DMS153 (cell line): ENCODE measurements at places on chromosomes 6 and 20.
A peak's percentile ranks its signal among the peaks of the same experiment; 100 is the strongest.

DNA sequence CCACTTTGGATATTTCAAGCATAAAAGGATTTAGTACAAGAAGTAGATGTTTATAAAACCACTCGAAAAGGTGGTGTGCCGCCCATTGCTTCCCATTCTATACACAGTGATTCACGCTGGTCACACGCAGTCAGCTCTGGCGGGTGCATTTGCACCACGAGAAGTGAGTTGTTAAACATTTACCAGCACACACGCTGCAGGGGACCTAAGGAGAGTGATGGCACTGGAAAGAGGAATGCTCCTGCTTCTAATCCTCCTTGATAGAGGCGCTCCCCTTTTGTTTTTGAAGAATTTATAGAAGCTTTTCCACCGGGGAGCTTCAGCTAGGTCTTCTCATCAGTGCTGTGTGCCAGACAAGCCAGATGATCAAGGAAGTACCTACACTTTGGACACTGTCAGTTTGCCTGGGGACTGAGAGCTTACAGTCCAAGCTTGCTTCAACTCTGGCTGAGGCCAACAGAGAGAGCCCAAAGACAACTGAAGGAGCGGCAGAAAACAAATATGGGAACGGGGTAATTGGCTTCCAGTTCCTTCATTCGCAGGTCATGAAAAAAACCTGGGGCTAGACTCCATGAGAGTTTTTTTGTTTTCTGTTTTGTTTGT is 31.2 kb downstream of the MUC22 start:
- no peak for DNase-seq

DNA sequence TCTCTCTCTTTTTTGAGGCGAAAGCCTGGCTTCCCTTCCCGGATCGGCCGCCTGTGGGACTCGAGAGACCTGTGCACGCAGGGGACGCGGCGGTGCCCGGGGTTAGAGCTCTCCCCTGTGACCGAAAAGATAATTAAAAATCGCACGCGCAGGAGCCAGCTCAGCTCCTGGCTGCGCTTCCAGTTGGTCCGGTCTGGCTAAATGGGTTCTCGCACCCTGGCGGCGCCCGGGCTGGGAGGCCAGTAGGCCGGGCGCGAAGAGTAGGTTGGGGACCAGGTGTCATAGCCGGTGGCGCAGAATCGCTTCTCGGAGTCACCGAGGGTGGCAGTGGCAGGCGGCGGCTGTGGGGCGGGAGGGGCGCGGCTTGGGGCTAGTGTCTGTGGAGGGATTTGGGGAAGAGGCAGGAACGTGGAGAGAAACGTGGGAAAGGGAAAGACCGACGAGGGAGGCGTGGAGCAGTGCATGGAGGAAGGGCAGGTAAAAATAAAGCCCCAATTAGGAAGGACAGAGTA is 41.9 kb upstream of the SUPT3H start:
- peak; percentile 44 for DNase-seq

- DNase-seq, result no peak
Measured at GRCh38 chr6:150299873-150300485, 68.8 kb upstream of the IYD start.

- no peak for DNase-seq
Measured at GRCh38 chr6:160088069-160088783, 33.4 kb upstream of the SLC22A1 start.

DNA sequence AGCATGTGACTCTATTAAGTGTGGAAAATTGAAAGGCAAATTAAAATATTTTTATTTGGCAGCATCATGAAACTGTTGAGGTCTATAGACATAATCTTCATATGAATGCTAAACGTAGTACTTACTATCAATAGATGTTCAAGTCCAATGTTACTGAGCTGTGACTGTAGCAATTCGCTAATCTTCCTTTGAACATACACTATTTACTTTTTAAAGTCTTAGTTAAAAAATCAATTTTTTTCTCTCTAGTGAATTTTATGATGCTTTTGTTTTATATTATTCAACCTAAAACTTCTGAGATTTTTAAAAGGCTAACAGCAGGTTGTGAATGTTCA is 85.2 kb upstream of the ELOVL5 start:
- DNase-seq, result no peak

GRCh38 chr20:34449674-34450592 is 66.3 kb upstream of the DYNLRB1 start:
- no peak for DNase-seq

DNA sequence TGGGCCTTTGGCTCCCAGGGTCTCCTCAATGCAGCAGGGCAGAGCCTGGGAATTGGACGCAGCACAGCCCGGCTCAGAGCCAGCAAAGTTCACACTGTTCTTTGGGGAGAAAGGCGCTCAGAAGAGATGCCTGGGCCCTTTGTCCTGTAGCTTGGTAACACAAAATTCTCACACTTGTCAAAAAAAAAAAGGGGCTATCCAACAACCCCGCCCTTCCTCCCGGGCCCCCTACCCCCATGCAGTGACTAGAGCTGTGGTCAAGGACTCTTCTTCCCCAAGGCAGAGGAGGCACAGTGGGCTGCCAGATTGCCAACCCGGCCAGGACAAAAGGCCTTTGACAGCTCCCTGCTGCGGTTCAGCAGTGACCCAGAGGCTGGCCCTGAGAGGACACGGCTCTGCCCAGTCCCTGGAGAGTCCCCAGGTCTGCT is 2.0 kb downstream of the NKAIN4 start:
- no peak for DNase-seq

- DNase-seq, result peak; percentile 57
Measured at GRCh38 chr6:33589731-33590530, 9.9 kb upstream of the BAK1 start.

GRCh38 chr6:106750142-106750918 is 121.0 kb downstream of the QRSL1 start:
- peak; percentile 94 for DNase-seq

DNA sequence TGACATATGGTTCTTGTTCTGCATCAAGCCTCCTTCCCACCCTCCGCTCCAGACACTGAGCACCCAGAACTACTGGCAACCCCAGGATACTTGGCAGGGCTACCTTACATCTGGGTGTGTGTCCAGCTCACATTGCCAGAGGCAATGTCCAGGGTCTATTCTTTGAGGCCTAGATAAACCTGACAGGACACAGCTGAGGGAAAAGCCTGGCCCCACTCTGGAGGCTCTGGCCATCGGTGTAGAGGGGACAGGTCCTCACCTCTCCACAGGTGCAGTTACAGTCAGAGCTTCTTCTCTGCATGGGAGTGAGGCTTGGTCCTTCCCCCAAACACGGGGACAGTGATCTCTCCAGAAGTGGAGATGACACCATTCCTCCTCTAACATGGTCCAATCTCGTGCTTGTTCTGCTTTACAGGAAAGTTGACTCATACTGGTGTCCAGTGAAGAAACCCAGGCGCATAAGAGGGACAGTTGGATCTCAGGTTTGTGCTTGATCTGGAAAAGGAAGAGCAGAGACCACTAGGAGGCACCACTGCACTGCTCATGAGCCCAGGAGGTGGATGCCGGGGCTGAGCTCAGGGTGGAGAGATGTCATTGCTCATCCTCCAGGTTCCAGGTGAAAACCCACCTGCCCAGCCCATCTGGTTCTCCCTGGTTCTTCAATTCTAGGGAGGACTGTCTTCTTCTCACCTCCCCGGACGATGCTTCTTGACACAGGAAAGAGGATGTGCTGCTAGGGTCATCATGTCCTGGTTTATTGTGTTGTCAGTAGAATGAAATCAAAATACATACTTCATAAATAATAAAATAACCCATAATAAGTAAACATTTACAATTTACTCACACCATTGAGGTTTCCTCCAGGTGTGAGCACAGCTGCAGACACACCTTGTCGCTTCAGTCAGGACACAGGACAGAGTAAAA is 14.7 kb downstream of the HLA-F start:
- DNase-seq, result peak; percentile 38

DNA sequence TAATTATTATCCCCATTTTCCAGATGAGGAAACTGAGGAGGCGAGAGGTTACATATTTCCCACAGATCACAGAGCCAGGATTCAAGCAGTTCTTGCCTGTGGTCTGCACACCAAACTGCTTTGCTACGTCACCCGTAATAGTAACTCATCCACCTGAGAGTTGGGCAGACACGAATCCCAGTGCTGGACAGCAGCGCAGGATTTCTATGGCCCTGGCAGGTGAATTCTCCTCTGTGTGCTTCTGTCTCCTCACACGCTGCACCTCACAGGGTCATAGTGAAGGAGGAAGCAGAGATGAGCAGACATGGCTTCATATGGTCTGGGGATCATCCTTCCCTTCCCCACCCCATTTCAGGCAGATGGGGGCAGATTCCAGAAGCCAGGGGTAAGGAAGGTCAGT is 127.0 kb upstream of the LRFN2 start:
- no peak for DNase-seq

- no peak for DNase-seq
Measured at GRCh38 chr6:109655761-109656262, 35.2 kb downstream of the AK9 start.

DNA sequence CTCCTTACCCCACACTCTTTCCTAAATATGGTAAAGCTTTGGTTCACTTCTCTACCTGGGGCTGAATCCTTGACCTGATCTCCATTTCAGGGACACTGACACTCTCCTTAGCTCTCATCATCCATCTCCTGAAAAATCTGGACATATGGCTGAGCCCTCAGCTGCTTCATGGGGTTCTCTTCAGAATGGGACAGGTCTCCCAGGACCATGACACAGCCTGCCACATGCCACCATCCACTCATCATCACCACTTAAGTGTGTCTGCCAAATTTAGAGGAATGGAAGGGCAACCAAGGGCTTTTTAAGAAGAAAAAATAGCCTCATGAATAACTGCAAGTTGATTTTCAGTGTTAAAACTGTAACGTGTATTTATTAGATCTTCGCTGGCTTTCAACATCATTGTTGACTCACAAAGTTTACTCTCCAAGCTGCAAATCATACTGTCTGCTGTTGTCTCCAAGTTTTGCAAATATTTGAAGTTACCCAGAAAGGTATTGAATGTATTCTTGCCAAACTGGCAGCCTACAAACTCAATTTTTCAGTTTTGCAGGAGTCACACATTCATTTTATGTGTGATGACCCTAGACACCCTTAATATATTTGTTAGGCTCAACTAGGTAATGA is 41.1 kb downstream of the HS3ST5 start:
- no peak for DNase-seq

- no peak for DNase-seq
Measured at GRCh38 chr6:116072368-116072767, 11.7 kb upstream of the FRK start.

- no peak for DNase-seq
Measured at GRCh38 chr6:40948570-40948969, 90.5 kb downstream of the UNC5CL start.

DNA sequence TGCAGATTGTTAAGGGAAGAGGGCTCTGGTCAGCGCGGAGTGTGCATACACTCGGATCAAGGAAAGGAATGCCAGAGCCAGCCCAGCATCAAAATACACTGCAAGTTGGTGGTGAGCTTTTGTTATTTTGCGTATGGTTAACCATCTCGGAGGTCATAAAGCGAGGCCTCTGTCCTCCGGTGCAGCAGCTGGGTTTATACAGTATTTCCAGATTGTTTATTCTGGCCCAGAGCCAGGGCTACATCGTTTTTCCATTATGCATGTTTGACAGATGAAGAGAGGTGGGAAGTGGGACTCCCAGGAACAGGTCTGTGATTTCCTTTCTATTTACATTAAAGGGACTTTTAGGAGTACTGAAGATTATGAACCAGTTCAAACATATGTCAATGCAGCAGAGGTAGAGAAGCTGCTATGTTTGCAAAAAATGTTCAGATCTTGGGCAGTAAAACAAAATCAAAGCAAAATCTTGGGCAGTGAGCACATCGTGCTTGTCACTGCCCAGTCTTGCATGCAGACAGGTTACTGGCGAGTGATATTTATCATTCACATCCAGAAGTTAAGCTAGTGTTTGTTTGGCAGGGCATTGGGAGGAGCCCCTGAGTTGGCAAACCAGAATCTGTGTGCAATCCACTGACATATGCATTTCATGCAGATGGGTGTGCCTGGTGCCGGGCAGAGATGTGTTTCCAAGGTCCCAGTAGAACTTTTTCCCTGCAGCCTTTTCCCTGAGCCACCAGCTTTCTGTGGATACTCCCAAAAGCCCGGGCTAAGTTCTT is 256.3 kb upstream of the TAB2 start:
- DNase-seq, result peak; percentile 96

DNA sequence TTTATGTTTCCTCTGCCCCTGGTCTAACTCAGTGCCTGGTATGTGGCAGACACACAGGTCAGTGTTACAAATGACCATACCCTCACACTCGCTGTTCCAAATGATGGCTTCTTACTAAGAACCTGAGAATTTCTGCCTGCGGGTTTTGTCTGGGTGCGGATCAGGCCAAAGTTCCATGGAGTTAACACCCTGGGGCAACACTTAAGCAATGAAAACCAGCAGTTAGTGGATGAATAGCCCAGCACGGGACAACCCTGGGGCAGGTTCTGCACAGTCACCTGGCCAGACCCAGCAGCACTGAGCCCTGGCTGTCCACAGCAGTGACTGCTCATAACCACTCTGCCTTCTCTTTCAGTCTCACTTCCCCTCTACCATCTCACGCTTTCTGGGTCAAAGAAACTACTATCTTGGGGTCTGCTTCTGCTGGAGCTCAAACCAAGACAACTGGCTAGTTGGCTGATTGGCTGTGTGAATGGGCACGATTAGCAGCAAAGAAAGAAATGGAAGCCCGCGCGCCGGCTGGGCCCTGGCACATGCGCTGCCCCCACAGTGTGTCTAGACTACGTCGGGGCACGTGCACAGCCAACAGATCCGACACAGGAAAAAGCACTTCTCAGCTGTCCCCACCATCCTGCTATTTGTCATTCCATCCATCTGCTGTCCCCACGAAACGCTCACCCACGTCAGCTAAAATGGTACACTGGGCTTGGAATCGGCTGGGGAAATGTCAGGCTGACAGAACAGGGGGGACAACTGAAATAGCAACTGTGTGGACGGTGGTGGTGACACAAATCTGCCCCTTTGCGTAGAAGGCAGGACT is 36.6 kb downstream of the MGME1 start:
- DNase-seq, result no peak

DNA sequence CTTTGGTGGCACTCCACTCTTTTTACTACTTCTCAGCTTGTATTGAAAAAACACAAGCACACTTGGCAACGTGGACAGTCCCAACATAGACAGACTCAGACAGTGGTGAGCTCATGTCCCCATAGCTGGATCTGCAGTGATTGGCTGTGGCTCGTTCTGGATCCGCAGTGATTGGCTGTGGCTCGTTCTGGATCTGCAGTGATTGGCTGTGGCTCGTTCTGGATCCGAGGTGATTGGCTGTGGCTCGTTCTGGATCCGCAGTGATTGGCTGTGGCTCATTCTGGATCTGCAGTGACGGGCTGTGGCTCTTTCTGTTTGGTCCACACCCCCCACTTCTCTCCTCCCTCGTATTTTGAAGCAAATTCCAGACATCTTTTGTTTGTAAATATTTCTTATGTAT is 28.0 kb downstream of the OSBPL2 start:
- no peak for DNase-seq

DNA sequence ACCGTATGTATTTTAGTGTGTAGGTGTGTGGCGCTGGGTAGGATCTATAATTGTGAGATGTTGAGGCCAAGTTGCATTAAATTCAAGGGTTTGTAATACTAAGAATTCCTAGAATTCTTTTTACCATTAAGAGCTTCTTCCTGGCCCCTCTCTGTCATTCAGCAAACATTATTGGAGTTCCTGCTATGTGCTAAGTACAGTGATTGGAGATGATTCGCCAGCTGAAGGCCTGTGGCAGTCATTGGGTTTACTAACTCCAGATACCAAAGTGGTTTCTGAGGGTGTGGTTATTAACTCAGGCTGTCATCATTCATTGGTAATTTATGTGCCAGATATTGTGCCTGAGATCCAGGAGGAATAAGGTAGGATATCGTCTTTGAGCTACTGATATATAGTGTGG is 167.1 kb downstream of the LAMA2 start:
- DNase-seq, result no peak
